ENCODE measurements at places on chromosomes 13 and 19.

DNA sequence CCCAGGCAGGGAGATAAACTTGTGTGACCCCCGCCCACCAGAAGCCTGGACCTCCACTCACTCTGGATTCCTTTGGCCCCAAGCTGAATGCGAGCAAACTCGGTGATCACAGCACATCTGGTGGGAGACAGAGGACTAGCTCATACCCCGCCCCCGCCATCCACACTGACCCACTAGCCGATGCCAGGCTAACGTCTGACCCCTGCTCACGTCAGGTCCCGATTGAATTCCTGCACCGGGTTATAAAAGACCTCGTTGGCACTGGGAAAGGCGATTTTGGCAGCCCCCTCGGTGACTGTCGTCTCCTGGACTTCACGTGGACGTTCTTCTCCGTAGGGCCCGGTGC lies 631 bp downstream of the TRMT1 start:
- DNase-seq: no peak

DNA sequence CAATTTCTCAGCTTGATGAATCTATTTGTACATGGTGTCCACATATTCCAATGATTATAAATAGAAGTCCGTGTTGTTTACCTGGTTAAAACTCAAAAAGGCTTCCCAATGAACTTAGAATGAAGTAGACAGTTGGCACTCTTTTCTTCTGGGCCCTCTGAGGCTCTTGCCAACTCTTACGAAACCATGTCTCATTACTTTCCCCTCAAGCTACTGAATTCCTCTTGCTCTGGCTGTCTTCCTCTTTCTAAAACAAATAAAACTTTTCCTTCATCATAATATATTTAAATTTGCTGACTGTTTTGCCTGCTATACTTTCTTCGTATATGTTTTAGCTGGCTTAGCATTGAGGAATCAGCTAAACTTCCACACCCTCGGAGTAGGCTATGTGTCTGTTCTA lies 139.7 kb downstream of the SLITRK6 start:
- DNase-seq: no peak

GRCh38 chr13:26872525-26873385 lies 112.2 kb upstream of the GPR12 start:
- no peak for DNase-seq

DNA sequence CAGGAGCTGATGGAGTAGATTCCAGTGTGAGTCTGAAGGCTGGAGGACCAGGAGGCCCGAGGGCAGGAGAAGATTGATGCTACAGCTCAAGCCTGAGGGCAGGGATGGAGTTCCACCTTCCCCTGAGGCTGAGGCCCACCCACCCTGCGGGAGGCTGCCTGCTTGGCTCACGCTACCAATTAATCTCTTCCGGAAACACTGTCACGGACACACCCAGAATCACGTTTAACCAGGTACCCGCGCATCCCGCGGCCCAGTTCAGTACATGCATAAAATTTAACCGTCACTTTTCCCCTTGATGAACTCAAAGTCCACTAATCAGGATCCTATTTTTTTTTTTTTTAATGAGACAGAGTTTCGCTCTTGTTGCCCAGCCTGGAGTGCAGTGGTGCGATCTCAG lies 5.2 kb upstream of the ZNF628 start:
- DNase-seq: no peak

Measured in osteoblast (primary cell).